Fibroblast of skin of back (primary cell): ENCODE measurements at places on chromosomes 5 and 9.
A peak's percentile ranks its signal among the peaks of the same experiment; 100 is the strongest.

DNA sequence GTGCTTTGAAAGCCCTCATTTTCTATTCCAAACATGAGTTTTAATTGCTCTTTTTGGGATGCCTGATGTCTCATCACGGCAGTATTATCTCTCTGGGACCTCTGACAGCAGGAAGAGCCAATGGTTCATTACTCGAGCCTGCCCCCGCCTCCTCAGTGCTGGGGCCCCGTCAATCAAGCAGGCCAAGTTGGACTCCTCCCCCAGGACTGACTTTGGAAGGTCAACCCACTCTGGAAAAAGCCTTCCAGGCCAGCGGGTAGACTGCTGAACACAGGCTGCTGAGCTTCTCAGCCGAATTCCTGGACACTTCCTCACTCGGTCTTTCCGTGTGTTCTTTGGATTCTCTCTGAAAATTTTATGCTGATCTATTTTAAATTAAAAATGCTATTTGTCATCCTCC is 9.5 kb upstream of the BARHL1 start:
- peak; percentile 43 for DNase-seq

DNA sequence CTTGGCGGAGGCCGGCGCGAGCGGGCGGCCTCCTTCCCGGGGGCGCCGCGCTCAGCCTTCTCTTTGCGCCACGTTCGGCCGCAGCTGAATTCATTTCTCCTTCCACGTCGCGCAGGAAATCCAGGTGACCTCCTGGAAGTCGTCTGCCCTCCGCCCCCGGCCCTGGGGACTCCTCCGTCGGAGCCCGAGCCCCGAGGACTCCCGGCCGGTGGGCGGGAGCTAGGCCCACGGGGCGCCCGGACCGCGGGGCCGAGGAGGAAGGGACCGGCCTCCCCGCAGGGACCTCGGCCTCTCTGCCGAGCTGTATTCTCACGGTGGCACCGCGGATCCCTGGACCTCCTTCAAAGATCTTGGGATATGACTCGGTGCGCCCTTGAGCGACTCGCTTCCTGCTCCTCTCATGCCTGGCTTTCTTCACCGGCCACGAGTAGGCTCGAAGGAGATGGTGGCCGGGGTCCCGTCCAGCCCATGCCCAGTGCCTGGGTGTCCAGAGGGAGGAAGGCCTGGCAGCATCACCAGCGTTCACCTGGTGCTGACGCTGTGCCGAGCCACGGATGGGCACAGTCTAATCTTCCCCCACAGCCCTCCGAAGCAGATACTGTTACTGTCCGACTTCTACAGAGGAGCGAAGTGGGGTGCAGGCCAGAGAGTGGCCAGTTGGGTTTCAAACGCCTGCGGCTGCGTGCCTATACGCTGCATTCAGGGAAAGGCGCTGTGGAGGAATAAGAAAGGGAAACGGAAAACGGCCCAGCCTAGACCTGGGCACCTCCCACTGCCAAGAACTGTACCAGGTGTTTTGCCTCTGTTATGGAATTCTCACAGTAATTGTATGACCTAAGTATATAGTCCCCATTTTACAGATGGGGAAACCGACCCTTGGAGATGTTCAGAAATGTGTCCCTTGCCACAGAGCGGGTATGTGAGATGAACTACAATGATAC is 47.3 kb downstream of the PAX5 start:
- DNase-seq = no peak

DNA sequence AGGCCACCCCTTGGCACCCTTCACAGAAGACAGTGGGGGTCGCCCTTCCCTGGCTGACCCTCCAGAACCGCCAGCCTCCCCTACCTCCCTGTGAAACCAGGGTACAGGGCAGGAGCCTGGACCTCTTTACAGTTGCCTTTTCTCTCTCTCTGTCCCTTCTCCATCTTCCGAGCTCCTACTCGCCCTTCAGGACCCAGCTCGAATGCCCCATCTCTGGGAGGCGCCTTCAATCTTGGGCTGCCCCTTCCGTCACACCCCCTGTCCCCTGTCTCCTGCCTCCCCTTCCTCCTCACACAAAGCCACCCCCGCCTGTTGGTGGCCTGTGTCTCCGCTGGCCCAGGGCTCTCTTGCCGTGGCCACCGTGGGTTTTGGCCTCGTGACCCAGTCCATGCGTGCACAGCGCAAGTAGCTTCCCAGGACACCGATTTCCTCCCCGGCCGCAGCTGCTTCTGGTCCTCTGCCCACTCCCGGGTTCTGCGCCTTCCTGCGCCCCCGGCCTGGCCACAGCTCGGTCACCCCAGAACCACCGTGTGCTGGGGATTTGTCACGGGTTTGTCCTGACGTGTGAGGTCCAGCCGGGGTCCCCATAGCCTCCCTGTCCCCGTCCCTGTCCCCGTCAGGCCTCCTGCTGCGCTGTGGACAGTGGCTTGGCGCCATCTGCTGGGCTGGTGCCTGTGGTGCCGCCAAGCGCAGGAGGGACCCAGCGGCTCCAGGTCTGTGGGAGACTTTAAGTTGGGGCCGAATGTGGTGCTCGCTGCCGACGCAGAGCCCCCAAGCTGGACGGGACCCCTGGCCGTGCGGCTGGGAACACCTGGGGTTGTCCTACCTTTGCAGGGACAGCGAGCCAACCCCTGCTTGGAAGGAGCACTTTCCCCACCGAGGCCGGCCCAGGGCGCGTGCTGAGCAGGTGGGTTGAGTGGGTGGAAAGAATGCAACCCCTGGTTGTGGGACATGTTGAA is 4.0 kb upstream of the TMEM250 start:
- peak; percentile 44 for DNase-seq

- DNase-seq = no peak
Observed at GRCh38 chr9:136990242-136990911, 1.8 kb upstream of the PAXX start.

GRCh38 chr5:79514391-79515105 is 614 bp upstream of the HOMER1 start:
- peak; percentile 86 for DNase-seq

DNA sequence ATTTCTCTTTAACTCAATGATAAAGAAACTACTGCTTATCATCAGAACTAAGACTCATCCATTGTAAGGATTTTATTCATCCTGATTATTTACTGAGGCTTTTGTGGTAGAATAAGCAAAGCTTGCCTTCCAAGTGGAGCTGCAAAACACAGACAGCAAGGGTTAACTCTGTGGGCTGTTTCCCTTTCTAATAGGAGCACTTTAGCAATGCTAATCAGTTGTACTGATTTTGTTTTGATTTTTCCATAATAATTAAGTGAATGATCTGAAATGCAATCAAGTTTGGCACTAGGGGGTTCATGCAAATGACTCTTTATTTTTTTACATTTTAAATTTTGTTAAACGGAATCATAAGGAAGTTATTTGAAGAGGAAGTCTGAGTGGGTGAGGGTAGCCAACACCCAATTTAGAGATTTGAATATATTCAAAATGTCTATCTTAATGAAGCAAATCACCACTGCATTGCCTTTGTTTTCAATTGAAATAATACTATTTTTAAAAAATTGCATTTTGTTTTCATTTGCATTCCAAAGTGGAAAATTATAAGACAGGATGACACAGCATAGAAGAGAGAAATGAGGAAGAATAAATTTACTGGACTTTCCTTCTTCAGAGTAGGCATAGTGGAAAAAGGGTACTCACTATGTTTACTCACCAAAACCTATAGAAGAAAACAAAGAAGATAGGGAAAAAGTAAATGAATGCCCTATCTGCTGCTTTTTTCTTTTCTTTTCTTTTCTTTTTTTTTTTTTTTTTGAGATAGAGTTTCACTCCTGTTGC is 36.6 kb downstream of the MEGF10 start:
- DNase-seq = no peak

DNA sequence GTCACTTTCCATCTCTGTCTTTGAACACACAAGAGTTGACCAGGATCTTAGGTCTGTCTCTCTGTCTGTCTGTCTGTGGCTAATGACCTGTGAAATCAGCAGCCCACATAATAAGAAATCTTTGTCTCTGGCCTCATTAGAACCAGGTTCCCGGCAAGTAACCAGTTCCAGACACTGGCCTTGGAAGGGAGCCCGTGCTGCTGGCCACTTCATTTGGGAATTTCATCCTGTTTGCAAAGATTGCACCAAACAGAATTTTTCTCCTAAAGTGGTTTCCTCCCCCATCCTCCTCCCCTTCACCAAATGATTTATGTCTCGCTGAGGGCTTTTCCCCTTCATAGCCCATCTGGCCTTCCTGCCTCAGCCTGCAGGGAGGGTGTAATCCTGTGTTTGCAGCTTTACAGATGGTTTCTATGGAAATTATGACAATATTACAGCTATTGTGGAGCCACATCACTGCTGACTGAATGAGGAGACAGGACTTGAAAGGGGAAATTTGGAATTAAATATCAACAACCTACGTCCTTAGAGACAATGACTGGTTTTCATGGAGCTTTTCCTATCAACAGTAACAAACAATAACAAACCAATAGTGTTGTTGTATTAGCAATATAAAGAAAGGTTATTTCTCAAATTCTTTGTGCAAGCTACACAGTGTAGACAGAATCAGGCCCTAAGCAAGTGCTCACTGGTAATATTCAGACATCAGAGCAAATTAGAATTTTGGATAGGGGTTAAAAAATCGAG is 25.7 kb downstream of the DPYSL3 start:
- DNase-seq = peak; percentile 94

DNA sequence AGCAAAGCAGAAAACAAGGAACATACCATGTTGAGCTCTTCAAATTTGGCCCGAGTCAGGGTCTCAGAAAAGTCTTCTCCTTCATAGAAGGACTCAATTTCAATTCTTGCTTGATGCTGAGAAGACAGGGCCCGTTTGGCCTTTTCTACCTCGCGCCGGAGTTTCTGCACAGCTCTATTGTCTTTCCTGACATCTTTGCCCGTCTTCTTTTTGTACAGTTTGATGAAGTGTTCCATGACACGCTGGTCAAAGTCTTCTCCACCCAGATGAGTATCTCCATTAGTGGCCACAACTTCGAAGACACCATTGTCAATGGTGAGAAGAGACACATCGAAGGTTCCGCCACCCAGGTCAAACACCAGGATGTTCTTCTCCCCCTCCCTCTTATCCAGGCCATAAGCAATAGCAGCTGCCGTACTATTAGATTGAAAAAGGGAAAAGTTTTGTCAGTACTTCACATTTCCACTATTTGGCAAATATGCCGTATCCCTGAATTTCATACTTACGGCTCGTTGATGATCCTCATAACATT is 2.2 kb downstream of the HSPA5 start:
- DNase-seq = no peak

- peak; percentile 31 for DNase-seq
Observed at GRCh38 chr9:81848472-81848871, 79.8 kb upstream of the SPATA31D4 start.

- DNase-seq = no peak
Observed at GRCh38 chr9:83625178-83625577, 2.2 kb downstream of the IDNK start.

GRCh38 chr9:86721226-86721781 is 226.0 kb downstream of the GAS1 start:
- peak; percentile 53 for DNase-seq

- DNase-seq = no peak
Observed at GRCh38 chr9:2338777-2339365, 282.7 kb upstream of the VLDLR start.

- DNase-seq = no peak
Observed at GRCh38 chr5:55021410-55021809, 2.6 kb upstream of the GZMK start.

GRCh38 chr9:107210775-107211174 is 72.3 kb upstream of the RAD23B start:
- no peak for DNase-seq
